Progenitor cell of endocrine pancreas (in vitro differentiated cells): ENCODE measurements at places on chromosomes 4 and X.
A peak's percentile ranks its signal among the peaks of the same experiment; 100 is the strongest.

DNA sequence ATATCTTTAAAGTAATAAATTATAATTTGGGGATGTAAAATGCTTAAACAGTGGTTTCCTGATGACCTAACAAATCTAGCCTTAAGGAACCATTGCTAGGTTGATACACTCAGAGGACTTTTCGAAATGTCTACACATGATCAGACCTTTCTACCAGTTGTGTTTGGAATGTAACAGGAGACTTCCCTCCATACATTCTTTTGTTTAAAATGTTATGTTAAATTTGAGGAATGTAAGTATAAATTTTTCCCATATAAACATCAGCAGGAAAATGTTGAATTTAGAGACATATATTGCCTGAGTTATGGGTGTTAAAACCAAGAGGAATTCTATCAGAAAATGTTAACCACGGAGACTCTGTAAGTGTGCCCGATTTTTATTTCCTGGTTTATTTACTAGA, 190.6 kb upstream of the SPRY1 start:
- DNase-seq = no peak

GRCh38 chr4:53348046-53348445, 17.8 kb downstream of the SCFD2 start:
- no peak for DNase-seq

GRCh38 chr4:131344761-131345160, 1804.3 kb upstream of the PCDH10 start:
- DNase-seq = no peak

GRCh38 chr4:152606753-152607152, 70.9 kb upstream of the FBXW7 start:
- DNase-seq = no peak

GRCh38 chr4:156238171-156238570, 284.5 kb upstream of the CTSO start:
- no peak for DNase-seq

GRCh38 chr4:48557478-48557877, 67.4 kb downstream of the ZAR1 start:
- DNase-seq = no peak

DNA sequence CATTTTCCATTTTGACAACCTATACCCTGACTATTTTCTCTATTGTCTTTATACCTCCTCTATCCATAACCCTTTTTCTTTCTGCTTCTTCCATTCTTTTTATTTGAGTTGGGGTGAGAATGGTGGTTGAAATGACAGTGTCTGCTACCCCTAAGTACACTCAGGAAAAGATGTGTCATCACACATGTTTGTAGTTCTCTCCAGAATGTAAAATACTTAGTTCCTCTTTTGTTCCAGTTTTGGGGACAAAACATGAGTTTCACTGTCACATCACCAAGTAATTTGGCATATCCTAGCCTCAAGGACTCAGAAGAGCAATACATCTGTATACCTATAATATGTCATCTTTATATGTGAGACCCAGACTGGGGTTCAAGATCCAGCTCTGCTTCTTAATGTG, 90.3 kb downstream of the COMMD8 start:
- DNase-seq = no peak

GRCh38 chr4:138599965-138600364, 357.8 kb upstream of the SLC7A11 start:
- no peak for DNase-seq

GRCh38 chrX:138858438-138858837, 146.9 kb upstream of the FGF13 start:
- no peak for DNase-seq

DNA sequence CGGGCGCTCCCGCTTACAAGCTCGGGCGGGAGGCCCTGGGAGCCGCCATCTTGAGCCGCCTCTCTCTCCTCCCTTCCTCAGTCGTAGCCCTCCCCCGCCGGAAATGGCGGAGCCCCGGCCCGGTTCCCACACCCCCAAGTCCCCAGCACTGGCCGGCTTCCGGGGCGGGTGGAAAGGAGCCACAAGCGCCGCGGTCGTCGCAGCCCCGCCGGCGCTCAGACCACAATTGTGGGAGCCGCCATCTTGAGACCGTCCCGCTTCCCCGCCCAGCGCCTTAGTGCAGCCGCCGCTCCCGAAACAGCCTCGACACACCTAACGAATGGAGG, 531 bp downstream of the HCFC1 start:
- DNase-seq = peak; percentile 81
